ENCODE measurements at places on chromosomes 7 and 10. TPM values are rescaled to one million over a fixed set of nuclear protein-coding genes. Genes with fewer than 3 reads are reported as not detected.

DNA sequence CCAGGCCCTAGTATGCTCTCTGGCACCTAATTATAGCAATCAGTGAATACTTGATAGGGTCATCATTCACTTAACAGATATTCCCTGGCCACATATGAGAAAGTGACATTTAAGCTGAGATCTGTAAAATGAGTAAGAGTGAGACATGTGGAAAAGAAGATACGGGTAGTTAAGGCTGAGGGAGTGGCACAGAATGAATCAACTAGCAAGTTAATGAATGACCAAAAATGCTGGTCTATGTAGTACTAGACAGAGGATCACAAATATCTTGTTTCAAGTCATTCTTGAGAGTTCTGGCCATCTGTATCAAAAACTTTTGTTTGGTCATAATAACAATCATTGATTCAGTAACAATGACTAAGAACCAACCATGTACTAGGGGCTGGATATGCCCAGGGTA lies 954.9 kb downstream of the CNTNAP2 start:
- DNase-seq: no peak

DNA sequence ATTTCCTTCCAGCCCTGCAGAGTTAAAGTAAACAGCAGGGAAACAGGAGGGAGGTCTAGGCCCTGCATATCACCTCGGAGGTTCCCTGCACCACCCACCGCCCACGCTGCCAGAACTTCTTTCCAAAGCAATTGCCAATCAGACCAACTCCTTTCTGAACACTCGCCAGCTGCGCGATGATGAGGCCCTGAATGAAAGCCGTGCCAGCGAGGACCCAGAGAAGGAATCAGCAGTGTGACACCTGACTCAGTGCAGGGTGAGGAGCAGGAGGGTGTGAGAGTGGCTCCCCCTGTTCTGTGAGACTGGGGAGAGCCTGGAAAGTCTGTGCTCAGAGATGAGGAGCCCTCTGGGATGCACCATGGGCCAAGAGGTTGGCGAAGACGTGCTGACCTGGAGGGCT lies 3.3 kb upstream of the TCERG1L start:
- no peak for DNase-seq

GRCh38 chr10:99760321-99760720 lies 22.1 kb upstream of the ABCC2 start:
- DNase-seq: no peak

DNA sequence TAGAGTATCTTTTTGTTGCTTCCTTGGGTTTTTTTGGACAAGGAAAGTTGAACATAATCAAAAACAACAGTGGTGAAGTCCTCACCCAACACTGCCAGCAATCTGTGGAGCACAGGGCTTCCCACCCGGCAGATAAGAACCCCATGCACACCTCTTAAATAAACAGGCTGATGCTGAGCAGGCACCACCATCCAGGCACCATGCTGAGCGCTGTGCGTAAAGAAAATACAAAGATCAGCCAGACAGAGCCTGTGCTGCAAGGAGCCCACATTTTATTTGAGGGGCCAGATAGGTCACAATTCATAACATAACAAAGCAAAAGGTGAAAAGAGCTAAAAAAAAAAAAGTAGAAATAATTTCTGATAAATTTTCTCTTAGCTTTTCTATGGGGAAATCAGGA lies 231.2 kb downstream of the PTPRN2 start:
- no peak for DNase-seq

GRCh38 chr7:93036149-93036640 lies 81.6 kb downstream of the SAMD9 start:
- no peak for DNase-seq

- peak; percentile 62 for DNase-seq
Observed at GRCh38 chr7:148772297-148773089, 73.8 kb downstream of the CUL1 start.

GRCh38 chr7:15906436-15906835 lies 220.0 kb upstream of the MEOX2 start:
- no peak for DNase-seq

GRCh38 chr10:125155101-125155500 lies 5.3 kb downstream of the CTBP2 start:
- no peak for DNase-seq

DNA sequence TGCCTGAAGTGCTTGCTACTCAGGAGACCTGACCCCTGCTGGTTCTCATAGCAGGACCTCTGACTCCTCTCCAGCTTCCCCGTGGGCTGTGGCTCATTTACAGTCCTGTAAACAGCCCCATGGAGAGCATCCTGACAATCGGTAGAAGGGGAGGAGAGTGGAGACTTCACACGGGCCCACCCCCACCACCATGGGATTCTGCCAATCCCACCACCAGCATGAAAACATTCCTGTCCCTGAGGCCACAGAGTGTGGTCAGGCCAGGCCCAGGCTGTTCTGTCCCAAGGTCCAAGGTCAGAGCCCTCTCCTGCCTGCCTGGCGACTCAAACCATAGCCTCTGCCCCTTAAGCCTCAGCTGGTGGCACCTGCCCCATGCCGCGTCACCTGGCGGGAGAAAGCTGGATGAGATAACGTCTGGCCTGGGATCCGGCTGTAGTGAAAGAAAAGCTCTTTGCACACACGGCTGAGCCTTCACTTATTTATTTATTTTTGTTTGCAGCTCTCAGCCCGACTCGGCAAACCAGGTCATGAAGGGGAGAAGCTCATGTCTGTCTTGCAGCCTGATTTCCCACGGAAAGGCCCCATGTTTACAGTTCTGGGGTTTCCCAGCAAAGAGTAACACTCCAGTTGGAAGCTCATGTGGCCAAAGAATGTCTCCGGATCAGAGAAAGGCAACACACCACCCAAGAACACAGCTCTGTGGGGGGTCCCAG lies 293.6 kb upstream of the ZMIZ1 start:
- DNase-seq: no peak

DNA sequence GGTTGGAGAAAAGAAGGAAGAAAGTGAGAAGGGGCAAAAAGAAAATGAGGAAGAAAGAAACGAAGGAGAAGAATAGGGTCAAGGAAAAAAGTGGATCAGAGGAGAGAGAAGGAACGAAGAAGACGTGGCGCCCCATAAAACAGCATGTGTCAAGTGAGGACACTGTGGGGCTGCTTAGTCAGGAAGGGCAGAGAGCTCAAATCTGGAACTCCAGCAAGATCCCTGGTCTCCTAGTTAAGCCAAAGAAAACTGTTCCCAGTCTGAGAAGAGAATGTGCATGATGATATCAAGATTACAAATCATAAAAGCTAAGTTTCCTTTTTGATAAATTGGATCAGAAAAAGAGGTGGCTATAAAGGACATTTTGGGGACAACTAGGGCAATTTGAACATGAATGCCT lies 33.0 kb downstream of the CREB3L2 start:
- DNase-seq: no peak

- DNase-seq: no peak
Observed at GRCh38 chr7:43781726-43782607, 23.5 kb downstream of the BLVRA start.

The CFAP69 gene
- 0.31 TPM for total RNA-seq

The MGMT gene
- total RNA-seq: 26.0 TPM

The AUTS2 gene
- 0.79 TPM for total RNA-seq

The KCNIP2 gene
- total RNA-seq: 0.79 TPM

The ZWINT gene
- total RNA-seq: 80.8 TPM

Data from activated naive CD4-positive, alpha-beta T cell treated with anti-CD3 and anti-CD28 coated beads for 36 hours (primary cell).